CD4-positive, alpha-beta T cell treated with Interleukin-6 at 100 ng/mL for 8 hours (primary cell): ENCODE measurements at places on chromosomes 16 and 17.

GRCh38 chr16:27154705-27155521, 48.4 kb upstream of the KDM8 start:
- peak; percentile 57 for DNase-seq

- DNase-seq, result no peak
These were observed 601.7 kb downstream of the MAF start for GRCh38 chr16:78998879-78999278.

DNA sequence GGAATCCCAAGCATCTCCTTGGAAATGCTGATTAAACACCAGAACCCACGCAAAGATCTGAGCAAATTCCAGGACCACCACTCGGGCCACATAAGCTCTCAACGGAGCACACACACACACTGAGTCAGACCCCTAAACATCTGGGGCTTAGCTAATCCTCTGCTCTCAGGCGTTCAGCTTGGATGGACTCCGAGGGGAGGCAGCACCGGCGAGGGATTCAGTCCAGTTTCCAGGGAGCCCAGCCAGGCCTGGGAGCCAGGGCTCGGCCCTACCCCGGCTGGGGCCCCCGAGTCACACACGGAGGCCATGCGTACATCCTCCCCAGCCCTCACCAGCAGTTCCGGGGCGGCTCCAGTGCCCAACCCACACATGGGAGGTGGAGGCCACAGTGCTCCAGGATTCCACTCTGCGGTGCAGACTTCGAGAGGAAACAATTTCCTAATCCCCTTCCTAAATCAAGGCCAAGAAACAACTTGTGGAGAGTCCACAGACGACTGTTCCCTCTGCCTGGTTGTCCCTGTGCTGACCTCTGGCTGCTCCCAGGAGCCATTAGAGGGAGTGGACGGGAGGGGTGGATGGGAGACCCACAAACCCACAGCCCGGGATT, 70.5 kb downstream of the GAS7 start:
- no peak for DNase-seq

DNA sequence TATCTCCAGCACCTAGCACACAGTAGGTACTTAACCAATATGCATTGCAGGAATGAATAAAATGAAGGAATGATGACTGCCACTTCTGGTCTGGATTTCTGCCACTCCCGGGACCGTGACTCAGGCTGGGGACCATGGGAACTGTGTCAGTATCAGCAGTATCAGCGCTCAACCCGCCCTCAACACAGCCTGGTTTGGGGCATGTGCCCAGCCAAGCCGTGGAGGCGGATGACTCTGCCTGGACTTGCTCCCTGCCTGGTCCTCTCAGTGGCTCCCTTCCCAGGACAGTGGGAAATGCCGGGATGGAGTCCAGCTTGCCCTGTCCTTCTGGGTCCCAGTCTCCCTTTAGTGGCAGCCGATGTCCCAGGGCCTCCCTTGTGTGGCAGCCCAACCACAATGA, 55.1 kb downstream of the SRCIN1 start:
- DNase-seq, result no peak

DNA sequence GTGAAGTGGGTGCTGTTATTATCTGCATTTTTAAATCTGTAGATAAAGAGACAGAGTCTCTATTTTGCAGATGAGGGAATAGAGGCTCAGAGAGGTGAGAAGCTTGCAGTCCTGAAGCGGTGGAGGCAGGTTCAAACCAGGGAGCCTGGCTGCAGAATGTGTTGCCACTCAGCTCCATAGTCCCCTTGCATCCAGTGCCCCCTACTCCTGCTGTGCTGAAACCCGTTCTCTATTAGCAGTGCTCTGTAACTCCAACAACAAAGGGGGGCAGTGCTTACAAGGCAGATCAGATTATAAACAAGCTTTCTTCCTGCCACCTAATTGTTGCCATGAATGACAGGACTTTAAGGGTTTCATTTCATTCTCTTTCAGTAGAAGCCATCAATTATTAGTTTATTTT, 118.1 kb upstream of the CACNG3 start:
- no peak for DNase-seq

- no peak for DNase-seq
These were observed 19.6 kb upstream of the PMFBP1 start for GRCh38 chr16:72191551-72191950.

DNA sequence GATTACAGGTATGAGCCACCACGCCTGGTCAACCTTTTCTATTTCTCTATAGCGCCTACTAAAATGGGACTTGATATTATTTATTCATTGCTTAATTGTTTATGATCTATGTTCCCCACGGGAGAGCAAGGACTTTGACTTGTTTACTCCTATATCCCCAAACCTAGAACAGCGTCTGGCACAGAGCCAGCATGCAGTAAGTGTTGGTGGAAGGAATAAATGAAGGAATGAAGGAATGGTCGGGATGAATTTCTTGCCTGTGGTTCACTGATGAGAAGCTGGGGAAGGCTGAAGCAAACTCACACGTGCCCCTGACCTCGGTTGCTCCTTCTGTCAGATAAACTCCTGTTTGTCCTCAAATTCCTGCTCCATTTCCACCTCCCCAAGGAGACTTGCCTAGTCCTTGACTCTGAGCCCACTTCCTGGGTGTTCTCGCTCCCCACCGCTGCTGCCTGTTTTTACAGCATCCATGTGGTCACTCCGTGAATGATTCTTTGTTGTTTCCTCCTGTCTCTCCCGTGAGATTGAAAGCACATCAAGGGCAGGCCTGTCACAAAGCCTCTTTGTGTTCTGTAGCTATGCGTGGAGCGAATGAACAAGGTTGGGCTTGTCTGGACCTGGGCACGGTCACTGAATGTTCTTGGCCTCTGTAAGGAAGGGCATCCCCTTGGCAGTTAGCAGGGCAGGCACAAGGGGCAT, 17.3 kb downstream of the C17orf100 start:
- DNase-seq, result no peak

DNA sequence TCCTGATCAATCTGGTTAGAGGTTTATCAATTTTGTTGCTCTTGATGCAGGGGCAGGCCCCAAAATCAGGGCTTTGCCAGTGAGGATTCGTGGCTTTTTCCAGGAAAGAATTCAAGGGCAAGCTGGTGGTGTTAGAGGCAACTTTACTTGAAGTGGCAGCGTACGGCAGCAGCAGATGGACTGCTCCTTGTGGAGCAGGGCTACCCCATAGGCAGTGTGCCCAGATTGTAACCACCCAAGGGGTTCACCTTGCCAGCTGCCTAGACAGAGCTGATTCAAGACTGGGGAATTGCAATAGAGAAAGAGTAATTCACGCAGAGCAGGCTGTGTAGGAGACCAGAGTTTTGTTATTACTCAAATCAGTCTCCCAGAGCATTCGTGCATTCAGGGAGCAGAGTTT, 16.7 kb downstream of the DRC7 start:
- no peak for DNase-seq

- peak; percentile 75 for DNase-seq
These were observed 164.4 kb upstream of the GSE1 start for GRCh38 chr16:85448557-85449190.

GRCh38 chr16:46785076-46785845, 37.1 kb upstream of the MYLK3 start:
- DNase-seq, result no peak

- no peak for DNase-seq
These were observed 72.1 kb upstream of the RCVRN start for GRCh38 chr17:9977180-9977575.
